COLO829 (cell line): ENCODE measurements at places on chromosomes 6 and 20.

- no peak for DNase-seq
Measured at GRCh38 chr6:117165911-117166499, 99.4 kb upstream of the VGLL2 start.

GRCh38 chr6:130396722-130397121 is 30.9 kb downstream of the TMEM200A start:
- no peak for DNase-seq

- DNase-seq = no peak
Measured at GRCh38 chr6:4645713-4646360, 130.4 kb upstream of the CDYL start.

- no peak for DNase-seq
Measured at GRCh38 chr6:136723780-136724179, 68.5 kb downstream of the MAP3K5 start.

GRCh38 chr6:102402635-102403329 is 1009.3 kb downstream of the GRIK2 start:
- no peak for DNase-seq

DNA sequence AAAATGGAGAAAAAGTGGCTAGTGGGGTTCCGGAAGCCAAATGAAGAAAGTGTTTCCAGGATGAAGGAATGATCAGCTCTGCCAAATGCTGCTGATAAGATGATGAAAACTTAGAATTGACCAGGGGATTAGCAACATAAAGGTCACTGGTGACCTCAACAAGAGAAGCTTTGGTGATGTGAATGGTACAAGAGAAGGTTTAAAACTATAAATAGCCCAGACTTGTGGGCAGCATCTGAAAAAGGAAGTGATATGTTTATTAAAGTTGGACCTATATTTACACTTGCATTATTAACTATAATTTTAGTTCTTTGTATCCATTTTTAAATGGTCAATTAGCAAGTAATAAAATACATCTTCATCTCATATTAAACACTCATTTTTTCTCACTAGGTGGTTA is 45.1 kb downstream of the CGA start:
- DNase-seq = no peak

GRCh38 chr6:131367206-131367873 is 205.7 kb upstream of the ARG1 start:
- DNase-seq = no peak

GRCh38 chr20:19130613-19130984 is 81.8 kb upstream of the SLC24A3 start:
- no peak for DNase-seq

DNA sequence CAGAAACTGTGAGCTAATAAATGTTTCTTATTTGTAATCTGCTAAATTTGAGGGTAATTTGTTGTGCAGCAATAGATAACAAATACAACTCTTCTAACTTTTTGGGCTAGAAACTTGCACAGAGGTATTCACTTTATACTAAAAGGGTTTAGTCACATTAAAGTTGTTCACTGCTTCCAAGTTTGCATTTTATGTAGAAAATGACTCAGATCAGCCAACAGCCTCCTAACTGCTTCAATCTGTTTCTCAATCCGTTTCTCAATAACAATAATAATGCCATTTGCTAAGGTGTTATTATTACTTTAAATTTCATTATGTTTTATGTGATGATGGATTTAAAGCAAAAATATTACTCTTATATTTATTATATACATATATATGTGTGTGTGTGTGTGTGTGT is 213.9 kb downstream of the CENPW start:
- no peak for DNase-seq

- peak; percentile 56 for DNase-seq
Measured at GRCh38 chr6:31791324-31792089, 4.0 kb downstream of the VARS1 start.

DNA sequence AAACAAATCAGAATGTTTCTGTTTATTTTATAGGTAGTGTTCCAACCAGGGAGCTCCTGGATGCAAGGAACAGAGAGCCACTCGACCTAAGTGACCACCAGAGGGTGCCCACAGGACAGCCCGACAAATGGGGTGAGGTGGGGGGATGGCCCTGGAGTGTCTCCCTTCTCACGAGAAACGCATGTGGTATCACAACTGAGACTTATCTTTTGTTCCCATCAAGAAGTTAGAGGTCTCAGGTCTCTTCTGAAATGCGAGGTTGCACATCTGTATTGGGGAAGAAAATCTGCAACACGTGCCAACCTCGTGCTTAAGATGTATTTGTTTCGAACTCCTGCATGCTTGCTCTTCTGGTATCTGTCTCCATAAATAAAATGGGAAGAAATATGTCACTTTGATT is 104.0 kb downstream of the ISM1 start:
- peak; percentile 40 for DNase-seq

GRCh38 chr20:38270869-38271605 is 10.5 kb upstream of the KIAA1755 start:
- DNase-seq = peak; percentile 77

GRCh38 chr20:14664101-14664500 is 326.7 kb upstream of the FLRT3 start:
- DNase-seq = no peak

- DNase-seq = no peak
Measured at GRCh38 chr6:73143551-73143950, 81.7 kb downstream of the KHDC1L start.

GRCh38 chr6:37237789-37238188 is 19.8 kb upstream of the TBC1D22B start:
- no peak for DNase-seq

- DNase-seq = no peak
Measured at GRCh38 chr6:42352856-42353564, 98.7 kb downstream of the TRERF1 start.

GRCh38 chr20:53282217-53282955 is 310.2 kb downstream of the TSHZ2 start:
- no peak for DNase-seq

GRCh38 chr6:110614586-110614985 is 138.2 kb upstream of the SLC22A16 start:
- no peak for DNase-seq

DNA sequence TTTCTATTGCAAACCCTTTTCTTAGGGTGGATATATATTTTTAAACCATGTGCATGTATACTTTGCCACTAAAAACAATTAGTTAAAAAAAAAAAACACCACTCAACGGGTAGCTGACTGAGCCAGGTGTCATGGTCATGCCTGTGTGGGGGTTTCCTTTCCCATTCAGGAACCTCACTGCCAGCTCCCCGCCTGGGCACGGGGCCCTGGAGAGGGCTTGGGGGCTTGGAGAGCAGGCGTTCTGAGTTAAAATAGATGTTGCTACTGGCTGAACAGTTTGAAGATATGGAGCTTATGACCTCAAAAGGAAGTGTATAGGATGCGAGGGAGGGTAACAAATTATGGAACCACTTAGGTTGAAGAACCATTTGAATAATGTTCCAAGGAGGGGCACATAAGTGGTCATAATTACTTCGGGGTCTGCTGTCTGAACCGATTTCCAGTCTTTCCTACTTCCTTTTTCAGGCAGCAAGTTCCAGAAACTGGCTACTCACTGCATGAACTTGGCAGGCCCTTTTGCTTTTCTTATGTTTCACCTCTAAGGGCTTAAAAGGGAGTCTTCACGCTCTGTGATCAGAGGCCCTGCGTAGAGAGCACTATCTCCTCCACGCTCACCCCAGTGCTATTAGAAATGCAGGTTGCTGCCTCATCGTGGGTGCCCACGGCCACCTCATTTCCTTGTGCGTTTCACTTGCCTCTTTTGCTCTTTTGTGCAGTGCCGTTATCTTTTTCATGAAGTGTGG is 9.9 kb downstream of the STX16 start:
- DNase-seq = no peak

- no peak for DNase-seq
Measured at GRCh38 chr6:157921685-157922367, 59.8 kb upstream of the SYNJ2 start.

DNA sequence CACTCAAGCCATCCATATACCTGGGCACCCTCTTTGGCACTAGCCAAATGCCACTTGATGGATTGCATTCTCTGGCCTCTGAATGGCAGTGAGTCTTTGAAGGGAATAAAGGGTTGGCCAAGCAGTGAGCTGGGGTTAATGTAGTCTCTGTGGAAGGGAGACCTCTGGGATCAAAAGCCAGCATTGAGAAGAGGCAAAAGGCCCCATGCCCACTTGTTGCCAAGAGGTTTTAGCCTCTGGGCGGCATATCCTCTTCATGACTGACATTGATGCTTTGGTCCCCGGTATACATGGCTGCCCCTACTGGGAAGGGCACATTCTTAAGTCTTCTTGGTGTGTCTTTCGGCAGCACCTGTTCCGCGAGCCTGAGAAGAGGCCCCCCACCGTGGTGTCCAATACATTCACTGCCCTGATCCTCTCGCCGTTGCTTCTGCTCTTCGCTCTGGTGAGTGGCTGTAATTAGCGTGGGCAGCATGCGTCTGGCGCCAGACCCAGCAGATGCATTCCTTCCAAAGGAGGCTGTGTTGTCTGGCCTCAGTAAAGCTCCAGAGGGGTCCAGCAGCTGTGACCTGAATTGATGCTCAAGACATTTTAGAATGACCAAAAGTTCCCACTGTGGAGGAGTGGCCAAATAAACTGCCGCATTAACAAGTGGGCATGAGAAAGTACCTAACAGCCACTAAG is 29.5 kb downstream of the GHRH start:
- DNase-seq = no peak

DNA sequence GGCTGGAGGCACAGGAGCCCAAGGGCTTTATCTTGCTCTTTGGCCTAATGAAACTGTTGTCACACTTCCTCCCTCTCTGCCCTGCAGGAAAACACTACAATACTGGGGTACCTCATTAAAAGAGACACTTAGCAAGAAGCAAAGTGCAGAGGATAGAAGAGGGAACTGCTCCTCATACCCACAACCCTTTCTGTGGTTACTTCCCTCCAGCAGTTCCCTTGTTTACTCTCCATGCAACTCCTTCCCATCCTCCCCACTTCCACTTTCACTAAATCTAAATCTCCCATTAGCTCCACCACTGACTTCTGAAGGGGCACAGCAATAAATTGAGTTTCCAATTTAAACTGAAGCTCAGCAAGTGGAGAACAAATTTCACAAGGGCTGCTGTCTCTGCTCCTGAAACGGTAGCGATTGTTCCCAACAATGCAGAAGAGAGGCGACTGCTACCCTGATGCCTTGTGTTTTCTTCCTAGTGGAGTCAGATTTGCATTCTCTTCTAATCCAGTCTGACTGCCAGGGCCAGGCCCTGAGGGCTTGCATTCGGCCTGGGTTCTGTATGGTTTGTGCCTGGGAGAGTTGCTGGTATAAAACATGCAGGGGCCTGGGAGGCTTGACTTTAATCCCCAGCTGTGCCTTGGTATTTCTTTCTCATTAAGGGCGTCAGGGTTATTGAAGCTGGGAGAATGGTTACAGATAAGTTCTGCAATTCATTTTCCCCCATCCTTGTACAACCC is 454.7 kb downstream of the TFAP2B start:
- no peak for DNase-seq

- DNase-seq = no peak
Measured at GRCh38 chr6:2381872-2382661, 136.7 kb upstream of the GMDS start.

GRCh38 chr6:1255636-1256365 is 56.1 kb upstream of the FOXQ1 start:
- no peak for DNase-seq

DNA sequence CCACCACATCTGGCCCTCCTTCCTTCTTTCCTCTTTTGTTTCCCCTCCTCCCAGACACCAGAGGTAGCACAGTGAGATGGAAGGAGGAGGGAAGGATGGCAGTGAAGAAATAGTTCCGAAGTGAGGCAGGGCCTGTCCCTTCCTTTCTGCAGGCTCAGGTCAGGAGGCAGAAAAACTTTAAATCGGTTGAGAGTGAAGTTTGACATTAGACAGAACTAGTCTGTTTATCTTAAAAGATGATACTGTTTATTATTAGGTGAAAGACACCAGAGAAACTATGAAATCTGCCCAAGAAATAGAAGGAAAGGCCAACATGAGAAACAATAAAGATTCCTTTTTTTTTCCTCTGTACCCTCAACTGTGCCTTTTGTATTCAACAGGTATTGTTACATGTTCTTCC is 670.3 kb downstream of the UTRN start:
- no peak for DNase-seq

- no peak for DNase-seq
Measured at GRCh38 chr6:156787569-156788492, 10.7 kb downstream of the ARID1B start.

- no peak for DNase-seq
Measured at GRCh38 chr6:144753023-144753705, 468.0 kb downstream of the UTRN start.

- no peak for DNase-seq
Measured at GRCh38 chr6:146358431-146359046, 185.1 kb upstream of the RAB32 start.

GRCh38 chr20:9306521-9306920 is 207.9 kb upstream of the LAMP5 start:
- DNase-seq = no peak

DNA sequence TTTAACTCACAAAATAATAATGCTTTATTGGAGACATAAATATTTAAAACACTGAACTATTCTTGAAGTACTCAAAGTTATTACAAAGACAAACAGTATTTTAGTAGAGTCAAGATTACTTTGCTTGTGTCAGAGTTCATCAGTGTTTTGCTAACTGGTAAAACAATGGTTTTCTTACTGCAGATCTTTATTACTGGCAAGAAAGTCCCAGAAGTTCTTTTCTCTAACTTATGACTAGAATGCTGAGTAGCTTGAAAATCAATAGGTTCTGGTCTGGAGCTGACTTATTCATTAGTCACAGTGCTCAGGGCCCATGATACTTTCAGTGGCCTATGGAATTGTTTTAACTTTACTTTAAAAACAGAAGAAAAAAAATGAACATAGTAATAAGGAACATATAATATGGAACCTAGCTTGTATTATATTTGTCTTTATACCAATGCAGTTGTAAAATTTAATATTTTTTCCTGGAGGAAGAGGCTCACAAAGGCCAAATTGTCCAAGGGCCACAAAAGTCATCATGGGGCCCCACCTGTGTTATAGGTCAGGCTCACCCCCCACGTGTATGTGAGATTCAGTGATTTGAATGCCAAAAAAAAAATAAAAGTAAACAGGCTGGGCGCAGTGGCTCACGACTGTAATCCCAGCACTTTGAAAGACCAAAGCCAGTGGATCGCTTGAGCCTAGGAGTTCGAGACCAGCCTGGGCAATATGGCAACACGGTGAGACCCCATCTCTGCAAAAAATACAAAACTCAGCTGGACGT is 53.3 kb downstream of the PLEKHG1 start:
- DNase-seq = no peak

DNA sequence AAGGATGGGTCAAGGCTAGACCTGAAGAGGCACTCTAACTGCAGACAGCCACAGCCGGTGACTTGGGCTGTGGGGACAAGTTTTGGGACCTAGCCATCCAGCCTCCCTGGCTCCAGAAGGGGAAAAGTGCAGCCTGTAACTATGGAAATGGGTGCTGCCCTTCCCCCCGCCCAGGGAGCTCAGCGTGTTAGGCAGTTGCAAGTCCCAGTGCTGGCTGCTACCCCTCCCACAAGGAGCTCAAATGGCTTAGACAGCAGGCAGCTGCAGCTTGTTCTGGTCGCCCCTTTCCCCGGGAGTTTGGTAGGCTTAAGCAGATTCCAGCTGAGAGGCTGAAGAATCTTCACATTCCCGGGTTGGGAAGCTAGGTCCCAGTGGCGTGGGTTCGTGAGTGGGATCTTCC is 162.6 kb downstream of the FAM83B start:
- DNase-seq = no peak
